ENCODE measurements at places on chromosomes 5 and 9. TPM values are rescaled to one million over a fixed set of nuclear protein-coding genes. Genes with fewer than 3 reads are reported as not detected.

Gene GABBR2
- not detected for total RNA-seq

GRCh38 chr9:91159664-91160121, 202.0 kb downstream of the AUH start:
- H3K4me1 ChIP-seq, result peaks cover 7% of the 10 kb centered on the region
- DNase-seq, result no peak
- H3K4me3 ChIP-seq, result peak overlapping the region; percentile 53
- no peak overlapping the region for H3K27ac ChIP-seq
- H3K36me3 ChIP-seq, result no peaks in the 10 kb centered on the region

Gene PPP2R2B
- total RNA-seq, result 10.0 TPM

Gene ELAVL2
- total RNA-seq, result not detected

DNA sequence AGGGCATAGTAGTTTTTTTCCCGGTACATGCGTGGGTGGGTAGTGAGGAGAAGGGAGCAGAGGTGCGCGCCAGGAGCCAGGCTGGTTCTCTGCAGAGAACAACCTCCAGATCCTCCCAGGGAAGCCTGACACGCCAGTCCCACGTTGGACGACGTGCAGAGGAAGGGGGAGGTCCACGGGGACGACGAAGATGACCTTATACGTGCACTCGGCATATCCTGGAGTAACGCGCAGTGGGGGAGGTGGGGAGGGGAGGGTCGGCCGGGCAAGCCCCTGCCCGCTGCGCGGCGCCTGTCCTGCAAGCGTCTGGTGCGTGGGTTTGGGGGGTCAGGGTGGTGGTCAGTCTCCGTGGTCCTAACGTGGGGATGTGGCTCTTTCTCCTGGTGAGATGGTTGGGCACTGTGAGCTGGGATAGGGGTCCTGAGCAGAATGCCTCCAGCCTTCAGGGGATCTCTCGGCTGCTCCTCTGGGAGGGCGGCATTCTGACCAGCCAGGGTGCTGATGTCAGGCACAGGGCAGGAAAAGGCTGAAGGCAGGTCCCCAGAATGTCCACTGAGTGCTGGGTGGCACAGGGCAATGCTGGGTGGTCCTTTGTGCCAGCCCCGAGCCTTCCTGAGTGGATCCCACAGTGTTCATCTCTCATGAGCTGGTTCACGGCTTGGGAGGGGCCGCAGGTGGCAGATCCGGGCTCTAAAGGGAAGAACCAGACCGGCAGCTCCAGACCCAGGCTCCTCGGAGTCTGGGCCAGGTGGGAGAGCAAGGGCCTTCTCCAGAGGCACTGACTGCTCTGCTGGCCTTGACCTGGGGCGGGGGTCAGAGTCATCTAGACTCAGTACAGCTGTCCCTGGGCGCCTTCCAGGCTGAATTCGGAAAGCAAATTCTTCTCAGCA, 10.5 kb upstream of the SCGB3A1 start:
- no peak for DNase-seq
- no peaks in the 10 kb centered on the region for H3K4me1 ChIP-seq
- H3K36me3 ChIP-seq, result no peaks in the 10 kb centered on the region
- H3K4me3 ChIP-seq, result no peak overlapping the region

DNA sequence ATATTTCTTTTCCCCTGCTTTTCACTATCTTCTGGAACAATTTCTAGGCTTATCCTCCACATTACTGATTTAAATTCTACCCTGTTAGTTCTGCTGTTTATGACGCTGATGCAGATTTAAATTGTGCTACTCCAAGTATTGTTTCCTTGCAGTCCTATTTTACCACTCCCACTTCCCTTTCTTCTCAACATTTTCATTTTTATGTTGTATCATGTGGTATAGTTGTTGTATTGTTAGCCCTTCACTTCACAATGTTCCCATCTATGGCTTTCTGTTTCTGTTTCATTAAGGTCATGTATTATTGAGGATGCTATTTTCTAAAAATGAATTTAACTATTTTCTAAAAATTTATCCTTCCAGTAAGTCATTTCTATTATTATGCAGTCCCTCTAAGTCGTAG, 254.4 kb downstream of the NDUFS4 start:
- no peaks in the 10 kb centered on the region for H3K4me1 ChIP-seq
- no peaks in the 10 kb centered on the region for H3K27me3 ChIP-seq
- no peak overlapping the region for H3K4me3 ChIP-seq
- no peaks in the 10 kb centered on the region for H3K36me3 ChIP-seq
- no peak overlapping the region for H3K27ac ChIP-seq

- H3K4me1 ChIP-seq, result no peaks in the 10 kb centered on the region
- no peak overlapping the region for H3K4me3 ChIP-seq
- H3K27ac ChIP-seq, result no peak overlapping the region
- H3K27me3 ChIP-seq, result no peaks in the 10 kb centered on the region
- no peaks in the 10 kb centered on the region for H3K36me3 ChIP-seq
- DNase-seq, result no peak
Measured at GRCh38 chr5:54227759-54228158, 82.6 kb downstream of the ARL15 start.

GRCh38 chr9:130890870-130891687, 5.5 kb downstream of the QRFP start:
- DNase-seq, result no peak
- peaks cover 11% of the 10 kb centered on the region for H3K4me1 ChIP-seq
- H3K36me3 ChIP-seq, result peaks cover 58% of the 10 kb centered on the region
- no peak overlapping the region for H3K4me3 ChIP-seq

DNA sequence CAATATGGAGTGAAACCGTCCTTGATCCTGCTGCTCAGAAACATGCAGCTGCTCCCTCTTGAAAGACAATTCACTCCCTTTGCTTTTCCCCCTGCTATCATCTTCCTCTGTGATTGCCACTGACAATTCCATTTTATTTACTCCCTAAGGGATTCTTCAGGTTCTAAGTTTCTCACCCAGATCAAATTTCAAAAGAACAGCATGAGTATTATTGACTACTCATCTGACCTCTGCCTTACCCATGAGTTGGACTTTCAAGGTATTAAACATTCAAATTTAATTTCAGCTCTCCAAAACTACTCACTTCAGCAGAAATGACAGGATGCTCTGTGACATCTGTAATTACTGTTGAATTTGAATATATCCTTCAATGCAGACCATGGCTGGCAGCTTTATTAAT, 236.5 kb upstream of the HAPLN1 start:
- H3K27ac ChIP-seq, result no peak overlapping the region
- H3K4me1 ChIP-seq, result no peaks in the 10 kb centered on the region
- no peak for DNase-seq

Gene NMUR2
- total RNA-seq, result not detected

Gene CARD9
- 0.43 TPM for total RNA-seq

DNA sequence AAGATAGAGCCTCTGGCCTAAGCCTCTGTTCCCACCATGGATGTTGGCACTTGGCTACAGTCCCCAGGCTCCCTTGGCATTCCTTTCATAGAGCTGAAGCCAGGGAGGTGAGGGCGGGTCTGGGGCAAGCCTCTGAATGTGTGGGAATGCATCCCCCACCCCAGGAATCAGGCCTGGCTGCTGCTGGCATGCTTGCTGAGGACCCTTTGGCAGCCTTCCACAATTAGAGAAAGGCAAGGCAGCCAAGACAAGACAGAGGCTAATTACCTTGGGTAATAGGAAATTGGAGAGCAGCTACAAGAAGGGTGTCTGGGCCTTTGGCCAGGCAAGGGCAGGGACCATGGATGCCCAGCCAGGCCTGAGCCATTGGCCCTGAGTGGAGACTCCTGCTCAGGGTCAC, 204.4 kb upstream of the TRIM32 start:
- H3K27me3 ChIP-seq, result no peaks in the 10 kb centered on the region
- H3K4me1 ChIP-seq, result no peaks in the 10 kb centered on the region
- no peak overlapping the region for H3K27ac ChIP-seq
- no peaks in the 10 kb centered on the region for H3K36me3 ChIP-seq
- no peak for DNase-seq
- H3K4me3 ChIP-seq, result no peak overlapping the region

Gene FOXD4L4
- not detected for total RNA-seq

Gene NME5
- total RNA-seq, result not detected

Gene NXNL2
- total RNA-seq, result not detected

DNA sequence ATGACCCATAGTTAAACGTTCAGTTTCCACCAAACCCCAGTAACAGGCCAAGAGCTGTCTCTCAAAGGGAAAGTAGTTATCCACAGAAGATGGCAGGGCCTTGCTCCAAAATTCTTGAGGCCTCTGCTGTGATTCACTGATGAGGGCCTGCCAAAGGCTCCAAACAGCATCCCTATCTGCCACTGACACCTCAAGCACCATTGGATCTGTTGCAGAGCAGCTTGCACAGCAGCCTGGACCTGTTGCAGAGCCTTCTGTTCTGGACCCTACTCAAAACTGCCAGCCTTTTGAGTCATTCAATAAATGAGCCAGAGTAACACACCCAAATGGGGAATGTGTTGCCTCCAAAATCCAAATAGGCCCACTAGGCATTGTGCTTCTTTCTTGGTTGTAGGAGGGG, 741.5 kb upstream of the RGMB start:
- H3K4me1 ChIP-seq, result no peaks in the 10 kb centered on the region
- H3K27ac ChIP-seq, result no peak overlapping the region
- no peaks in the 10 kb centered on the region for H3K36me3 ChIP-seq
- H3K4me3 ChIP-seq, result no peak overlapping the region
- DNase-seq, result no peak

Gene SPINK7
- total RNA-seq, result not detected

DNA sequence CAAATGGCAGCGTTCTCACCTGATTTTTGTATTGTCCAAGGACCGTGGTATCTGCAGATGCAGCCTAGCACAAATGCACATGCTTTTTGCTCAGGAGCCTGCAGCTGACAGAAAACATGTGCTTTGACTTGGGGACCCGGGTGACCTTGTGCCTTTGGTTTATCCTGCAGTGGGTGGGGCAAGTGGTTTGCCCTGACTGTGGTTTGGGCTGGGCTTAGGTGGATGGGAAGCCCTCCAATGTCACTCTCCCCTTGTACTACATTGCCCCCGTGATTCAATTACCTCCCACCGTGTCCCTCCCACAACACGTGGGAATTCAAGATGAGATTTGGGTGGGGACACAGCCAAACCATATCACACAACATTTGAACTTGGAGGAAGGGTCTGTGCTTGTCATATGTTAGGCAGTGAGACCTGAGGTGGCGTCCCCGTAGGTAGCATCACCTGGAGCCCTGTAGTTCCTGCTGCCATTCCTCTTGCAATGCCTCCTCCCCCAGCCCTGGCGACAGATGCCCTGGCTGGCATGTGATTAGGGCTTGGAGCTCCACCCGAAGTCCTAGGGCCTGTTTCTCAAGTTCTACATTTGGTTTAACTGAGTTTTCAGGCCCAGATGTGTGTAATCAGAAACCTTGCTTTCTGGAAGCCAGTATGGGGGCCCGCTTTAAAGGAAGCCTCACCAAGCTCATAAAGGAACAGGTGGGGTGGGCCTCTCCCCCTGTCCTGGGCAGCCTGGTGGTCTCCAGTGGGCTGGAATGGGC, 2.1 kb downstream of the ANKRD33B start:
- H3K27me3 ChIP-seq, result no peaks in the 10 kb centered on the region
- H3K4me1 ChIP-seq, result peaks cover 21% of the 10 kb centered on the region
- peak overlapping the region; percentile 72 for H3K4me3 ChIP-seq
- no peak for DNase-seq

DNA sequence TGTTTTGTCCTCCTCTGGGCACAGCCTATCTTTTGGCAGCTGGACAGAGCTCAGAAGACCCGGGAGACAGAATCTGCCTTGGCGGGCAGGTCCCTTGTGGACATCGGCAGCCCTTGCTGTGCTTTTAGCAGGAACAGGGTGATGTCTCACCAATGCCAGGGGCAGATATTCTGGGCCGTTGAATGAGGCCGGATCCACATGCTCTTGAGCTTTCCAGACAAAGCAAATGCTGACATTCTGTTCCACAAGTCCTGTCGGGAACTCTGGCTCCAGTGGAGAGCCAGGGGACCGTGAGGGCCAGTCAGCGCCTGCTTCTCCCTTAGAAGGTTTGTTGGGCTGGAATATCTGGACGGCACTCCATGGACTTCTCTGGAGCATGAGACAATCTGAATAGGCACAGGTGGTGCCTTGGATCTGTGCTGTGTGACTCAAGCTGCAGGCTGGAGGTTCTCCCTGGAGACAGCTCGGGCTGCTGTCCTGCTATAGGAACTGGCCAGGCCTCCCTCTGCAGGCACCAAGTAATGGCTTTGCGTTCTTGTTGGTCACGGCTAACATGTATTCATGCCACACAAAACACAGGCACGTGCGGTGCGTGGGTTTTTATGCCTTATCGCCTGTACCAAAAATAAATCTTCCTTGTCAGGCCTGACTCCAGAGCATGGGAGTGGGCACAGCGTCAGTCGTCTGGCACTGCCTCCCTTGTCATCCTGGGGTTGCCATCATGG, 80.3 kb downstream of the GADD45G start:
- peak; percentile 83 for DNase-seq
- H3K27ac ChIP-seq, result peak overlapping the region; percentile 81
- peaks cover 7% of the 10 kb centered on the region for H3K4me1 ChIP-seq
- H3K27me3 ChIP-seq, result no peaks in the 10 kb centered on the region
- H3K36me3 ChIP-seq, result no peaks in the 10 kb centered on the region

DNA sequence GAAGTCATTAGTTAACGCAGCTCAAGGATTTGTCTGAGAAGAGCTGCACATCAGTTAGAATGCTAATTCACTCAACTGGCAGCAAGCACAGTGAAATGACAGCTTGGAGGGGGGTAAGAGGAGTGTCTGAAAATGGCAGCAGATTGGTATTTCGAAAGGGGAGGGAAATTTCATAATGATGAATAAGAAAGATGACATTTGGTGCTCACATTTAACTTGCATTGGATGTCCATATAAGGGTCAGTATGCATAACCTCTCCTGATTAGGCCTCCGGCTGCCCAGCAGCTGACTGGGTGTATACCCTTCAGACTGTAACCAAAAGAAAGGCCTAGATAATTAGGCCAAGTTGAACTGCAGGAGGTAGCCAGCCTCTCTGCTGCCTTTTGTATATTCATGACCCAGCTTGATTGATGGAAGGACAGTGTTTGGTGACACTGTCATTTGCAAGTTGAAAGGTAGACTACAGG, 131.0 kb downstream of the PBX3 start:
- DNase-seq, result no peak
- H3K4me1 ChIP-seq, result no peaks in the 10 kb centered on the region
- no peak overlapping the region for H3K27ac ChIP-seq
- H3K36me3 ChIP-seq, result no peaks in the 10 kb centered on the region
- no peaks in the 10 kb centered on the region for H3K27me3 ChIP-seq

Gene NR2F1
- 8.0 TPM for total RNA-seq

DNA sequence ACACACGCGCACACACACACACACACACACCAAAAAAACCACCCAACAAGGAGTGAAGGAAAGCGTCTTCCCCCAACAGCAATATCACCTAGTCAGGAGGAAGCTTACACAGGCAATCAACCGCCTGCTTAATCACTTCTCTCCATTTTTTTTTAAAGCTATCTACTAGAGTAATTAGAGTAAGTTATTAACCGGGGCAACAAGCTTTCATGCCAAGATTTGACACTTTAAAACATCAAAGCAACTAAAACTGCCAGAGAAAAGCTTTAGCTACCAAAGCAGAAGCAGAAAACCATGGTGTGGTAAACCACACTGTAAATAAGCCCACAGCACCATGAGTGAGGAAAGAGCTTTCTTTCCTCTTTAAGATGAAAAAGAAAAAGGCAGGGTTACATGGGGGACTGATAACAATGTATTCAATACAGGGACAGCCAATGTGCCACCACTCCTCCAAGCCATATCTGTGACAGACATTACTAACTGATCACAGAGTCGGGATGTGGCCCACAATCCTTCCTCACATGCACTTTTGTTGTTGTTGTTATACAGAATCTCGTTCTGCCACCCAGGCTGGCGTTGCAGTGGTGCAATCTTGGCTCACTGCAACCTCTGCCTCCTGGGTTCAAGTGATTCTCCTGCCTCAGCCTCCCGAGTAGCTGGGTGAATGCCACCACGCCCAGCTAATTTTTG, 282.1 kb downstream of the CRB2 start:
- no peaks in the 10 kb centered on the region for H3K36me3 ChIP-seq
- H3K27ac ChIP-seq, result no peak overlapping the region
- no peak overlapping the region for H3K4me3 ChIP-seq

Data from ascending aorta (tissue), 2 donors.